ENCODE measurements at places on chromosomes 2 and 18.

- no peak for DNase-seq
Observed at GRCh38 chr2:230131366-230131765, 62.6 kb upstream of the SLC16A14 start.

- DNase-seq, result no peak
Observed at GRCh38 chr2:119489232-119489952, 34.9 kb downstream of the SCTR start.

- DNase-seq, result no peak
Observed at GRCh38 chr2:236454076-236454475, 115.5 kb upstream of the ACKR3 start.

DNA sequence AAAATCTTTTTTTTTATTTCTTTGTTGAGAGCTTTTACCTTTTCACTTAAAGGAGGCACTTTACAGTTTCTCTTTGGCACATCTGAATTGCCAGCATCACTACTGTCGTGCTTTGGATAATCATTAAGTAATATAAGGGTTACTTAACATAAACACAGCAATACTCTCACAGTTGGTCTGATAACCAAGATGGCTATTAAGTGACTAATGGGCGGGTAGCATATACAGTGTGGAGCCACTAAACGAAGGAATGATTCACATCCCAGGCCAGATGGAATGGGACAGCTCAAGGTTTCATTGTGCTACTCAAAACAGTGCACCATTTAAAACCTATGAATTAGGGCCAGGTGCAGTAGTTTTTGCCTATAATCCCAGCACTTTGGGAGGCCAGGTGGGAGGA, 28.1 kb downstream of the USP37 start:
- DNase-seq, result no peak

DNA sequence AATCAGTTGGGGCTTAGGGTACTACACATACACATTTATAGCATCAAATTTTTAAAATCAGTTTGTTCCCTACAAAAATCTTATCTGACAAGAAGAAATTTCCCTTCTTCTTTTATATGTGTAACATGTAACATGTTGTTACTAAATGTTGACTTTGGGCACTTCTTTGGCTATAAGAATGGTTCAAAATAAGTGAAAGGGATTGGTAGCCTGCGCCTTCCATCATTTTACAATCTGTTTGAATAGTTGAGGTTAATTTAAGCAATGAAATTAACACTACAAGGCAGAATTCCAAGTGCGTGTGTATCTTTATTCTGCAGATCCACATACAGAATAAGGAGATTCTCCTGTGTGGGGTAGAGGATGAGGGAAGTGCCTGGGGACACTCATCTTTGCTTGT, 30.2 kb upstream of the SPP2 start:
- no peak for DNase-seq

GRCh38 chr18:64993695-64994094, 757.1 kb upstream of the CDH7 start:
- no peak for DNase-seq

DNA sequence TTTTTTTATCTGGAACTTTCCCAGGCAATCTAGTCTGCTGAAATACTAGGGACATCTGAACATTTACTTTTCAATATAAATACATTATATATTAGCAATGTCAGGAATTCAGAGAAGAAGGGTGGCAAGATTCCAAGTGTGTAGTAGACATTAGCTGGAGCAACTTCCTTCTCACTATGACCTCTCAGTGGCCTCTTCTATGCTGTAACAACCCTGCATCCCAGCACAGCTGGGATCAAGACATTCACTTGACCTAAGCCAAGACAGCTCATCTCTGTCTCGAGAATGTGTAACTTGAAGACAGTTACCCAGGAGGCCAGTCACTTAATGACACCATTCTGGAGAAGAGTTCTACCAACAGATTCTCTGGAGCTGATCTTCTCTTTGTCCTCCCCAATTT, 61.7 kb upstream of the RALBP1 start:
- DNase-seq, result no peak

- no peak for DNase-seq
Observed at GRCh38 chr18:11078491-11078890, 70.9 kb downstream of the PIEZO2 start.

DNA sequence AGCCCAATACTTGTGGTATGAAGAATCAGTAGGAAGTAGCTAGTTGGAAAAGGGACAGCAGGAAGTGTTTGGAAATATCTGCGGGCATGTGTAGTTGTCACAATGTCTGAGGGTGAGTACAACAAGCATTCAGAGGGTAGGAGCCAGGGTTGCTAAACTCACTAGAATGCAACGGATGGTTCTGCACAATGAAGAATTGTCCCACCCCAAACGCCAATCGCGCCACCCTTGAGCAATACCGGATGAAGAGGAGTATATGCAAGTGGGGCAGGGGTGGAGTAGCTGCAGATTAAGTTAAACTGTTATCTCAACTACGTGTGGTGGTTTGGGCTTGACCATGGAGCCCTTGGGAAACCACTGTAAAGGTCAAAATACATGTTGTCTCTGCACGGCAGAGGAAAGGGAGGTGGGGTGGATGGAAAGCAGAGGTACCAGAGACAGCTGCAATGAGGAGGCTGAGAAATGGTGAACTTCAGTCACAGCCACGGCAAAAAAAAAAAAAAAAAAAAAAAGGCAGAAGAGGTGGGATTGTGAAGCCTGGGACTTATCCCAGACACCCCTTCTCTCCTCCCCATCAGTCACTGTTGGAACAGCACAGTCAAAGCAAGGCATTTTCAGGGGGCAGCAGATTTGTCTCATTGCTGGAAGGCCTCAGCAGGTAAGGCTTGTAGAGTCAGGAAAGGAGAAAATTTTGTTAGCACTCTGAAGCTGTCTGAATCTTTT, 5.2 kb downstream of the CCL20 start:
- DNase-seq, result no peak

DNA sequence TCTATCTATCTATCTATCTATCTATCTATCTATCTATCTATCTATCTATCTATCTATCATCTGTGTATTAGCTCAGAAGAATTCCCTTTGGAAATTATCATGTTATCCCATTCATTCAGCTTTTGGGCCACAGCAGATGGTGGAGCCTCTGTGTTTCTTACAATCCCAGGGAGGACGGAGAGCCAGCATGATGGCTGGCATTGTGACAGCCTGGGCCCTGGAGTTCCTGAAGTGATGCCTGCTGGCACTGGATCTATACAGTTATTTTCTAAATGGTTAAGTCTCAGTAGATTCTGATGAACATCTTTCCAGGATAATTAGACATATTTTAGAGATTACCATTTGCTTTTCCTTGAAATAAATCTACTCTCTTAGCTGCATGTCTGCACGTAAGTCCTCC, 385.4 kb upstream of the NXPH2 start:
- no peak for DNase-seq

DNA sequence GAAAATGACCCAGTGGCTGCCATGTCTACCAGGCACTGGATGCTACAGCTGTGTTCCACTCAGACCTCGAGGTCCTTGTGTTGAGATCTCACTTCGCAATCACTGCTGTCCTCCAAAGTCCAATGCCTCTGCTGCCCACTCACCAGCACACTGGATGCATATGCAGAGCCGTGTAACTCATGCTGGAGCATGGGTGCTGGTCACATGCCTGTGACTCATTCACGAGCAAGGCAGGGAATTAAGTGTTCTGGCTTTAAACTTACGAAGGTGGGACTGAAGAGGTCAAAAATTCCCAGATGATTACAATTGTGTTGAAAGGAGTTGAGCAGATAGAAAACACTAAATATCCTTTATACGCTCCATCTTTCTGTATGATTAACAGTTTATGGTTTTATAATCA, 417.5 kb downstream of the NUP35 start:
- no peak for DNase-seq

GRCh38 chr2:148526509-148527346, 117.8 kb upstream of the EPC2 start:
- DNase-seq, result no peak

DNA sequence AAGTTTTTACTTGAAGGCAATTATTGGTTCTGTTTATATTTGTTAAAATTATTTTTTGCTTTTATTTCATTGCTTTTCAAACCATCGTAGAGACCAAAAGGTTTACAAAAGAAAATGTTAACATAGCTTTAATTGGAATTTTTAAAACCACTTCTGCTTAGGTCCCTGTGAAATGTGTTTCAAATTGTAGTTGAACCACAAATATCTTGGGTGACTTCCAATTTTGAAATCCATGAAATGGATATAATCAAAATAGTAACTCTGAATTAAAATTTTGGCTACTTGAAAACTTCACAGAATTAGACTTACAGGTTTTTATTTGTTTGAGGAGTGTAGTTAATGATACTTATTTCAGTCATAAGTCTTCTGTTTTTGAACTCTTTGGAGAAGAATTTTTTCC, 3.1 kb upstream of the SPAG16 start:
- DNase-seq, result no peak

DNA sequence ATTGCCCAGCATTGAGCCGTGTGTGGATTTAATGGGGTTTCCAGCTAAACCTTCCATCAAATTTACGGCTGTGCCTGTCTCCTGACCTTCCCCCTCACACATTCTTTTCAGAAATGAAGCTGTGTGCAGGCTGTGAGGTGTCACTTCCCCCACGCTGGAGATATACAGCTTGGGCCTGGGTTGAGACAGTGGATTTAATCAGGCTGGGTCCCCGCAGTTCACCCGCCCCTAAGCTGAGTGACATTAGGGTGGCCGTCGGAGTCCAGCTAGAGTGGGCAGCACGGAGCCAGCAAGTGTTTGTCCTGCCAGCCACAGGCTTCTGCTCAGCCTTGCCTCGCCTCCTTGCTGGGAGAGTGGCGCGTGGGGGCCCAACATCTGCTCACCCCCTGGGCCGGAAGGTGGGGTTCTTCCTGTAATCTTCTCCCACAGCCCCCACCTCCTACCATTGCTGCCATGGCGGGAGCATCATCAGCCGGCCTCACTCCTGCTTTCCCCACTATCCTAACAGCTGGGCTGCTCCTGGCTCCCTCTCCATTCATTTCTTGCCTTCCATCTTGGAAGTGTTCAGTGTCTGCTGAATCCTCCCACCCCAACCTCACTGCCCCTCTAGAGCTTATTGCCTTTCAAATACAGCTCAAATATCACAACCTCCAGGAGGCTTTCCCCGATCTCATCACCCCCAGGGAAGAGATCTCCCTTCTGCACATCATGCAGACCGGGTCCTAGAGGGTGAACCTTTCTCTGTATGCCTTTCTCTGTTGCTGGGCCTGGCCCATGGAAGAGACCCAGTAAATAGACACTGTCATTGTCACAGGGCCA, 149.0 kb downstream of the GLI2 start:
- peak; percentile 33 for DNase-seq

All from NCI-H524 (cell line).